Prostate gland (tissue), 2 donors: ENCODE measurements at places on chromosomes 5 and 9. TPM values are rescaled to one million over a fixed set of nuclear protein-coding genes. Genes with fewer than 3 reads are reported as not detected.
A peak's percentile ranks its signal among the peaks of the same experiment; 100 is the strongest.

GRCh38 chr9:111001526-111001925, 36.7 kb downstream of the LPAR1 start:
- no peaks in the 10 kb centered on the region for H3K4me1 ChIP-seq
- no peak overlapping the region for H3K4me3 ChIP-seq
- H3K27ac ChIP-seq, result no peak overlapping the region
- no peaks in the 10 kb centered on the region for H3K36me3 ChIP-seq
- no peaks in the 10 kb centered on the region for H3K27me3 ChIP-seq

DNA sequence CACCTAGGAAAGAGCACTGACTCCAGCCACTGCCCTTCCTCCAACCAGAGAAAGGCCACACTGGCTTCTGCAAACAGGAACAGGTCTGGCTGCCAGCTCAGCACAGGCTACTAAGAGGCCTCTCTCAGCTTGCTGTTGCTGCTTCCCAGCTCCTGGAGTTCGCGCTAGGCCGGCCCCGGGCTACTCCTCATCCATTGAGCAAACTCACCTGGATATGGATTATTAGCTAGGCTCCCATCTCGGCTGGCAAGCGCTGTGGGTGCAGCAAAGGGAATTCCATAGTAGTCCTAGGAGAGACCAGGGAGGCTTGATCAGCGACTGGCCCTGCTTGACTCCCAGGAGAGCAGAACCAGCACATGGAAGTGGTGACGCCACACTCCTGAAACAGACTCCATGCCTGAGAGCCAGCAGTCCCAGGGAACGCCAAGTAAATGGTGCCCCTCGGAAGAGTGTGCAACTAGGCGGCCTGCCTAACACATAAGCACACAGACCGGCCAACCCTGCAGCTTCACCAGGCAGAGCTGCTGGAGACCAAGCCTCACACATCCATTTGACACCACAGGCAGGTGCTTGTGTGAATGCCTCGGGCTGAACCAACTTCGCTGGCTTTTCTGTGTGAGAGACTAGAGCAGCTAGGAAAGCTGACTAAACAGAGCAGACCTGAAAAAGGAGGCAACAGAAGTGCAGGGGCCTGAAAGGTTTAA, 107.2 kb downstream of the UBE2R2 start:
- peak; percentile 48 for DNase-seq
- no peaks in the 10 kb centered on the region for H3K27me3 ChIP-seq
- no peak overlapping the region for H3K4me3 ChIP-seq
- H3K36me3 ChIP-seq, result peaks cover 6% of the 10 kb centered on the region
- peak overlapping the region; percentile 26 for H3K27ac ChIP-seq
- no peaks in the 10 kb centered on the region for H3K4me1 ChIP-seq

GRCh38 chr5:149528281-149529060, 22.8 kb downstream of the CSNK1A1 start:
- no peak overlapping the region for H3K4me3 ChIP-seq
- H3K27ac ChIP-seq, result peak overlapping the region; percentile 29
- peaks cover 13% of the 10 kb centered on the region for H3K4me1 ChIP-seq
- no peaks in the 10 kb centered on the region for H3K27me3 ChIP-seq
- DNase-seq, result no peak

Gene ZNF782
- 30.9 TPM for total RNA-seq

Gene RBM22
- 40.3 TPM for total RNA-seq

Gene GABRB2
- 1.1 TPM for total RNA-seq

GRCh38 chr5:159891371-159891770, 24.9 kb upstream of the ADRA1B start:
- no peaks in the 10 kb centered on the region for H3K27me3 ChIP-seq
- H3K4me3 ChIP-seq, result no peak overlapping the region
- no peak for DNase-seq
- no peaks in the 10 kb centered on the region for H3K4me1 ChIP-seq

GRCh38 chr5:62578540-62578939, at the start of gene LRRC70:
Gene LRRC70 (plus strand): TSS chr5:62578819. CDS start chr5:62579439, 620 bp downstream.
- no peaks in the 10 kb centered on the region for H3K27me3 ChIP-seq
- H3K36me3 ChIP-seq, result no peaks in the 10 kb centered on the region
- H3K4me1 ChIP-seq, result no peaks in the 10 kb centered on the region

Gene TCF7
- total RNA-seq, result 8.1 TPM

GRCh38 chr5:59007460-59008063, 424.7 kb downstream of the RAB3C start:
- no peaks in the 10 kb centered on the region for H3K4me1 ChIP-seq
- no peak overlapping the region for H3K4me3 ChIP-seq

Gene ARID3C
- total RNA-seq, result not detected

DNA sequence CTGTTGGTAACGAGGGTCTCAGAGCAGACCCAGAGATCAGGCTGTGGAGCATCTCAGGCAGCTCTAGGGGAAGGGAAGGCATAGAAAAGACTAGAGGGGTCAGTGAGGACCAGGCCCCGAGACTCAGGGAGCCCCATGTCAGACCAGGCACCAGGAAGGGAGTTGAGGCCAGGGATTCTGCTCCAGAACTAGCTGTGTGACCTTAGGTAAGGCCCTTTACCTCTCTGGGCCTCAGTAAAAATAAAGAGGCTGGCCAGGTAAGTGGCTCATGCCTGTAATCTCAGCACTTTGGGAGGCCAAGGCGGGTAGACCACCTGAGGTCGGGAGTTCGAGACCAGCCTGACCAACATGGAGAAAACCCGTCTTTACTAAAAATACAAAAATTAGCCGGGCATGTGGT, 176.4 kb upstream of the IER5L start:
- H3K36me3 ChIP-seq, result no peaks in the 10 kb centered on the region
- H3K4me1 ChIP-seq, result peaks cover 16% of the 10 kb centered on the region
- DNase-seq, result no peak
- peaks cover 4% of the 10 kb centered on the region for H3K27me3 ChIP-seq
- no peak overlapping the region for H3K4me3 ChIP-seq

DNA sequence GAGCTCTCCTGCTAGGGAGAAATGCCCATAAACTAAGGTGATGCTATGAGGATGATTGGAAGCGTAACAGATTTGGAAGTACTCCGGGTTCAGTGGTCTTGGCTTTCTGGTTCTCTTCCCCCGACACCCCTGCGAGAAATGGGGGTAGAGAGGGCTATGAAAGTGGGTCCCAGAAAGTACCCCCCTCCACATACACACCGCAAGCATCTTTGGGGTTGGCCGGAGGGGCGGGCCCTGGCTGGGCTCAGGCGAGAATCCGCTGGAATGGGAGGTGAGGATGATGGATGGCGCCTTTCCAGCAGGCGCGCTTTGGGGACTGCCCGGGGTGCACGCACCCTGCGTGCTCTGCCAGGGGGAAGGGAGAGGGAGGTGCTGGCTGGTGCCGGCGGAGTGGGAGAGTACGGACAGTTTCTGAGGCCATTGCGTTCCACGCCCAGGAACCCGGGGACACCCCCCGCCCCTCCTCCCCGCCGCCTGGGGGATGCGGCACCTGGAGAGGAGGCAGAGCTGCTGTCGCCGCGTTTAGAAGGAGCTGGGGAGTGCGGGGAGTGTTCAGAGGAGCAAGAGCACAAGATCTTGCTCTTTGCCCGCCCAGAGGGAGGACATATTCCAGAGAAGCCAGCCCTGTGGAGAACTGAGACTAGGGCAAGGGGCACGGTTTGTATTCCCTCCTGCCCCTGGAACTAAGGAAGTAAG, 1.9 kb downstream of the PCSK5 start:
- DNase-seq, result peak; percentile 14
- H3K27ac ChIP-seq, result no peak overlapping the region
- no peaks in the 10 kb centered on the region for H3K4me1 ChIP-seq
- peak overlapping the region; percentile 66 for H3K4me3 ChIP-seq
- H3K27me3 ChIP-seq, result no peaks in the 10 kb centered on the region
- no peaks in the 10 kb centered on the region for H3K36me3 ChIP-seq

DNA sequence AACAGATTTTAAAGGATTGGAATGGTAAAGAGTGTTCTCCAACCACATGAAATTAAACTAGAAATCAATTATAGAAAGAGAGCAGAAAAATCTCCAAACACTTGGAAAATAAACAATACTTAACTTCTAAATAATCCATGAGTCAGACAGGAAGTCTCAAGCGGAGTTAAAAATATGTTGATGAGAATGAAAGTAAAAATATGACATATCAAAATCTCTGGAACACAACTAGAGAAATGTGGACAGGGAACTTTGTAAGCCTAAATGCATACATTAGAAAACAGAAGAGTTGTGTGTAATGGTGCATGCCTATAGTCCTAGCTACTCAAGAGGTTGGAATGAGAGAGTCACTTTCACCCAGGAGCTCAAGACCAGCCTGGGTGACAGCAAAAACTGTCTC, 47.9 kb upstream of the ZNF618 start:
- DNase-seq, result no peak
- H3K27ac ChIP-seq, result no peak overlapping the region
- H3K4me1 ChIP-seq, result no peaks in the 10 kb centered on the region
- no peaks in the 10 kb centered on the region for H3K27me3 ChIP-seq
- H3K36me3 ChIP-seq, result no peaks in the 10 kb centered on the region

DNA sequence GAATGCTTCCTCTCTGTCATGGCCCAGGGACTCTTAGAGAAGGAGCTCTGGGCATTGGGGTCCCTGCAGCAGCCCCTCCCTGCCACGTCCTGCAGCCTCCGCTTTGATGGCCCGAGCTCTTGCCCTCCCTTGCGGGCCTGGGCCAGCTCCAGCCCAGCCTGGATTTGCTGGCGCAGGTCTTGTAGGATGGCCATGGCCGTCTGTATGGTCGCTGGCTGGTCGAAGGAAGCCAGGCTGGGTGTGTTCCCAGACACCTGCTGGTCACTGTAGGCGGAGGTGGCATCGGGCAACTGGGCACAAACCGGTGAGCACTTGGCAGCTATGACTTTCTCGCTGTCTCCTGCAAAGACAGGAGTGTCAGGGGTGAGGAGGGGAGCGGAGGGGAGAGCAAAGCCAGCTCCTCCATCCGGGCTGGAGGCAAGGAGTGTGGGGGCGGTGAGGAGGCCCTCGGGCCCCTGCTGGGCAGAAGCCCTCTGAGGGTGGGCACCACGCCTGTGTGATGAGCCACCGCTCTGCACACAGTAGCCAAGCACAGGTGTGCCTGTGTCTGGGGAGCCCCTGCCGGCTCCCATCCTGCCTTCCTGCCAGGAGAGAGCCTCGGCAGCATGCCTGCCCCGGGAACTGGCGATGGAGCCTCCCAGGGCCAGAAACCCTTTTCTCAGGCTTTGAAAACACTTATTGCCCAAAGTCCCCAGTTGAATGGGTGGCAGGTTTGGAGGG, 12.4 kb downstream of the CCDC187 start:
- H3K4me1 ChIP-seq, result no peaks in the 10 kb centered on the region
- no peak overlapping the region for H3K27ac ChIP-seq
- no peak for DNase-seq
- H3K27me3 ChIP-seq, result no peaks in the 10 kb centered on the region
- H3K36me3 ChIP-seq, result no peaks in the 10 kb centered on the region
- H3K4me3 ChIP-seq, result no peak overlapping the region

DNA sequence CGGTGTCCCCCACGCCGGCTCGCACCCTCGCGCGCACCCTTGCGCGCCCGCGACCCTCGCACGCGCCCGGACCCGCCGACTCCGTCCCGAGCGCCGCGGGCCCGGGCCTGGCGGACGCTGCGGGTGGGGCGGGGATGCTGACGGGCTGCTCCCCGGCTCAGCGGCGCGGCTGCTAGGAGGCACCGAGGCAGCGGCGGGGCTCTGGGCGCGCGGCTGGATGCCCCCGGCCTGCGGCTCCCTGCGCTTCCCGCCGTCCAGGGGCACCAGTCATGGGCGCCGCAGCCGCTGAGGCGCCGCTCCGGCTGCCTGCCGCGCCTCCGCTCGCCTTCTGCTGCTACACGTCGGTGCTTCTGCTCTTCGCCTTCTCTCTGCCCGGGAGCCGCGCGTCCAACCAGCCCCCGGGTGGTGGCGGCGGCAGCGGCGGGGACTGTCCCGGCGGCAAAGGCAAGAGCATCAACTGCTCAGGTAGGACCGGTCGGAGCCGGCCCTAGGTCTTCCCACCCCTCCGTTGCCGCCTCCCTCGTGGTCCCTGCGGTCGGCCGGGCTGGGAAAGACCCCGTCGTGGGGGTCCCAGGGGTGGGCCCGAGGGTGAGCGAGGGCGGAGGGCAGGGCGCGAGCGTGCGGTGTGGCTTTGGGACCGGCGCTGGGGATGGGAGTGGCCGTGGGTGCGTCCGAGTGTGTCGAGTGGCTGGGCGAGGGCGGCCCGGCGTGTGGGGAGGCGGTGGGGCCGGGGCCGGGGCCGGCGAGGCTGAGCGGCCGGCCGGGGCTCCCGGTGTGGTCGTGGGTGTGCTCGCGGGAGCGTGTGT, 530 bp downstream of the TMEFF1 start:
- H3K27me3 ChIP-seq, result no peaks in the 10 kb centered on the region
- peak overlapping the region; percentile 45 for H3K4me3 ChIP-seq
- no peaks in the 10 kb centered on the region for H3K4me1 ChIP-seq

DNA sequence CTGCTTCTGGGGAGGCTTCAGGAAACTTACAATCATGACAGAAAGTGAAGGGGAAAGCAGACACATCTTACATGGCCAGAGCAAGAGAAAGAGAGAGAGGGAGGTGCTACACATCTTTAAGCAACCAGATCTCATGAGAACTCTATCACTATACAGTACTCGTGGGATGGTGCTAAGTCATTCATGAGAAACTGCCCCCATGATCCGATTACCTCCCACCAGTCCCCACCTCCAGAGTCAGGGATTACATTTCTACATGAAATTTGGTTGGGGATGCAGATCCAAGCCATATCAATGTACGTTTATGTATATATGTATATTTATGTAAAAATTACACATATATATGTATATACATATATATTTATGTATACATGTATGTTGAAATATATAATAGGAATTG, 54.4 kb upstream of the CCDC112 start:
- H3K4me1 ChIP-seq, result no peaks in the 10 kb centered on the region
- DNase-seq, result no peak
- H3K27ac ChIP-seq, result no peak overlapping the region

- no peak overlapping the region for H3K27ac ChIP-seq
- peak; percentile 39 for DNase-seq
Observed at GRCh38 chr5:57887851-57888621, 405.4 kb upstream of the ACTBL2 start.

Gene MAMDC4
- 17.7 TPM for total RNA-seq

DNA sequence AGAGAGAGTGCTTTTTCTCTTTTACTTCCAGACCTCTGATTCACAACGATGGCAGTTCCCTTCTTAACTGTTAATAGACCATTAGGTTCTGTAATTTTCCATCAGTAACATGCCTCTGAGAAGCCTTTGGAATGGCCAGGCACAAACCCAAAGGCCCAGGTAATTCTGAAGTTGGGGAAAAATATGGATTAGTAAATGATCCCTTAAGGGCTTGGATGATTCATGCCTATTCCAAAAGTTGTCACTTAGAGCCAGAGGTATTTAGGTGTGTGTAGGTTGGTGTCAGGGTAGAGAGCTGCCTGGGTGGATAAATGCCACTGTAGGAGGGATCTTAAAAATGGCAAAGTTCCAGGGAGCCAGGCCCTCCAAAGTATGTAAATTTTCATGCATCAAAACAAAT, 228.8 kb downstream of the PLK2 start:
- no peaks in the 10 kb centered on the region for H3K27me3 ChIP-seq
- no peaks in the 10 kb centered on the region for H3K36me3 ChIP-seq
- H3K4me1 ChIP-seq, result no peaks in the 10 kb centered on the region

Gene SH3TC2
- 6.2 TPM for total RNA-seq
